ENCODE measurements at places on chromosomes 2 and 18. TPM values are rescaled to one million over a fixed set of nuclear protein-coding genes. Genes with fewer than 3 reads are reported as not detected.

GRCh38 chr2:45614871-45615415 lies 3.9 kb upstream of the SRBD1 start:
- DNase-seq: no peak

GRCh38 chr2:198385326-198385725 lies 580.9 kb downstream of the PLCL1 start:
- no peak for DNase-seq

GRCh38 chr2:240618776-240619175 lies 6.5 kb upstream of the GPR35 start:
- no peak for DNase-seq

The ACMSD gene
- total RNA-seq: not detected

The STEAP3 gene
- total RNA-seq: 1.4 TPM
